AML-193 (cell line): ENCODE measurements at places on chromosomes 7 and 10.

DNA sequence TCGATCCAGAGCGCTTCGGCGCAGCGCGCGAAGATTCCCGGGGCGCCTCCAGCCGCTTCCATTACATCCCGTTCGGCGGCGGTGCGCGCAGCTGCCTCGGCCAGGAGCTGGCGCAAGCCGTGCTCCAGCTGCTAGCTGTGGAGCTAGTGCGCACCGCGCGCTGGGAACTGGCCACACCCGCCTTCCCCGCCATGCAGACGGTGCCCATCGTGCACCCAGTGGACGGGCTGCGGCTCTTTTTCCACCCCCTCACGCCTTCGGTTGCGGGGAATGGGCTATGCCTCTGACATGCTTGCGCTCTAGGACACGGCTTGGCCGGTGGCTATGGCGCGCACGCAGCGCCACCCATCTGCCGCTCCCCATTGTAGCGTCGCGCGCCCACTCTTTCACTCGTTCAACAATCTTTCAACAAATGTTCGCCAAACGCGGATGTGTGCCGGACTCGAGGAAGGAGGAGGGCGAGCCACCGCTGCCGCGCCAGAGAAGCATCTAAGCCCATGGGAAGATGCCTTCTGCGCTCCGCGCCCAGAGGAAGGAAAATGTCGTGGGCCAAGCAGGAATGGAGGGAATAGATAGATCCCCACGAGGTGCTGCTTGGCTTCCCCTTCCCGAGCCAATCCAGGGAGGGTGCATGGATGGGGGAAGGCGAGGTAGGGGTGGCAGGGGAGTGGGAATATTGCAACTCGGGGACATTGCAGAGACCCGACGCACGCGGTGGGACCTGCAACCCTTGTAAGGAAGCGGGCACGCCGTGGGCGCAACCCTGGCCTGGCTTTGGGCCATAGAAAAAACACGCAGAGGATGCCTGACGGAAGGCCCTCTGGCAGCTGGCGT, 5.1 kb upstream of the CYP26A1 start:
- no peak for DNase-seq

DNA sequence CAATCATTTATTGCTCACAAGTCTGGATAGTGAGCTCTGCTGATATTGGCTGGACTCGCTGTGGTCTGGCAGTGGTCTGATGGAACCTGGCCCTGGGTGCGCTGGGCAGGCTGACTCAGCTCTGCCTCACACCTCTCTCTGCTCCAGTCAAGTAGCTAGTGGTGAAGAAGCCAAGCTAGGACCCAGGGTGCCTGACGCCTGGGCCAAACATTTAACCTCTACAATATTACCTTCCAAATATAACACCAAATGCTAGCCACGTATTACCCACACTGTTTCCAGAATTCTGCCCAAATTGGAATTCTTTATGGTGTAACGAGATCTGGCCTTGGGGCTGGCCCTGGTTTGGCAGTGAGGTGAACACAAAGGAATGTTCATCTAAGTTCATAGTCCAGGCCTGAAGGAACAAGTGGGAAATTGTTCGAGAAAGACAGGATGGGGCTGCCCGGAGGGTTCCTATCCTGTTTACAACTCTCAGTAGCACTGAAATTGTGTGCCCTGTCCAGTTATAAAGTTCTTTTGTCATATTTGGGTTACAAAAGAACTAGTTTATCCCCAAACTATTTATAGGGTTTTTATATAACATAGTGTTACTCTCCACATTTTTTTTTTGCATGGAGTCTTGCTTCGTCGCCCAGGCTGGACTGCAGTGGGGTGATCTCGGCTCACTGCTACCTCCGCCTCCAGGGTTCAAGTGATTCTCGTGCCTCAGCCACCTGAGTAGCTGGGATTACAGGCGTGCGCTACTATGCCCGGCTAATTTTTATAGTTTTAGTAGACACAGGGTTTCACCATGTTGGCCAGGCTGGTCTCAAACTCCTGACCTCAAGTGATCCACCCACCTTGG, 16.3 kb downstream of the OR2AE1 start:
- DNase-seq, result no peak

- no peak for DNase-seq
Observed at GRCh38 chr7:935164-935873, 19.2 kb downstream of the ADAP1 start.

DNA sequence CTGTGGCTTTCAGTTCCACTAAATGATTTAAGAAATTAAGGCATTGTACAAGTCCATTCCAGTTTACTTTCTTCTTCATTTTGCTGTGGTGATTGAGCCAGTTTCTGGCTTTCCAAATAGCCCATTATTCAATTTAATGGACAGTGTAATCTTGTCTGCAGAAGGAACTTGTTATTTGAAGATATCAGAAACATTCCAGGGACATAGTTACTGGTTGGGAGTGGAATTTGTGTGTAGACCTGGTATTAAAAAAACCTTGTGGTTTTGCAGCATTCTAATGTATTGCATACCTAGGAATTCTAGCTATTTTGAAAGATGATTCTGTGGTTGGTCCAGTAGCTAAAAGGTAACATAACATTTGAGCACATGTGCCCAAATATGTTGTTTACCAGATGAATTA, 72.2 kb downstream of the MCU start:
- no peak for DNase-seq

DNA sequence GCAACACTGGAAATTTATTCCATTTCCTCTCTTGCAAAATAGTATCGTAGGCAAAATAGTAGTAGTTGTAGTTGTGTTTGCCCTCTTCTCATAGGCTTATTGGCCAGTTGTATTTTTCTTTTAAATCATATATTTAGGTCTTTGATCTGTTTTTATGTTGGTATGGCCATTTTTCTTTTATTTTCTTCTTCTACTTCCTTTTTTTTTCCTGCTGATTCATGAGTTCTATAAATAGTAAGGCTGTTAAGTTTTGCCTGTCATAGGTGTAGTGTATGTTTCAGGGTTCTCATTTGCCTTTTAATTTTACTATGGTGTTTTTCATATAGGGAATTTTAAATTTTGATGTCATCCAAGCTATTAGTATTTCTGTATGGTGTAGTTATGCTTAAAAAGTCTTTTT, 25.4 kb upstream of the MRC1 start:
- no peak for DNase-seq

GRCh38 chr10:30819341-30820181, 190.0 kb upstream of the LYZL2 start:
- no peak for DNase-seq

GRCh38 chr7:28144266-28144665, 36.3 kb downstream of the JAZF1 start:
- no peak for DNase-seq

GRCh38 chr7:159009951-159010350, 134.7 kb downstream of the VIPR2 start:
- no peak for DNase-seq

DNA sequence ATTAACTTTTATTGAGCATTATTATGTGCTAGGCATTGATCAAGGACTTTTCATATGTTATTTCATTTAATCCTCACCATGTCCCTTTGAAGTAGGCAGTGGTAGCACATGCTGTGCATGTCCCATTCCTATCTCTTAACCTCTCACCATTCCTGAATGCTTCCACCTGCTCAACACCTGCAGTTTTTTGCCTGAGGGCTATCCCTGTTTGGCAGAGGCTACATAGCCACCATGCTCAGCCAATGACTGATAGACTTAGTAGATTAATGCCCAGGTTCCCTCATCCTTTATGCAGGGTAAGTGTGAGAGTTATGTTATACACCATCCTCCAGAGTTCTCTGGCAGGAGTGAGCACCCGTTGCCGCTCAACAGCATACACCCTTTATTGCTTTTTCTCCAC, 387.8 kb downstream of the BBS9 start:
- no peak for DNase-seq

GRCh38 chr10:14751014-14751896, 23.4 kb downstream of the FAM107B start:
- no peak for DNase-seq

DNA sequence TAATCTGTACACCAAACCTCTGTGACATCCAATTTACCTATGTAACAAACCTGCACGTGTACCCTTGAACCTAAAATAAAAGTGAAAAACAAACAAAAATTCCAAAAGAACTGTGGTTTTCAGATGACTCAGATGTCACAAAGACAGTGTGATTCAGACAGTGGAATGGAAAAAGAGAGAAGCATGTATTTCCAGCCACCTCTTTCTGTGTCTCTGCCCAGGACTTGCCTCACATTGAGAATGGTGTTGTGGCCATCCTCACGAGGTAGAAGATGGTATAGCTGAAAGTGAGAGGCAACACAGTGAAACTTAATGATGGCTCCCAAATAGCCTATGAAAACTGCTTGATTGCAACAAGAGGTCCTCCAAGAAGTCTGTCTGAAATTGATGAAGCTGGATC, 78.0 kb downstream of the ARL5B start:
- no peak for DNase-seq

DNA sequence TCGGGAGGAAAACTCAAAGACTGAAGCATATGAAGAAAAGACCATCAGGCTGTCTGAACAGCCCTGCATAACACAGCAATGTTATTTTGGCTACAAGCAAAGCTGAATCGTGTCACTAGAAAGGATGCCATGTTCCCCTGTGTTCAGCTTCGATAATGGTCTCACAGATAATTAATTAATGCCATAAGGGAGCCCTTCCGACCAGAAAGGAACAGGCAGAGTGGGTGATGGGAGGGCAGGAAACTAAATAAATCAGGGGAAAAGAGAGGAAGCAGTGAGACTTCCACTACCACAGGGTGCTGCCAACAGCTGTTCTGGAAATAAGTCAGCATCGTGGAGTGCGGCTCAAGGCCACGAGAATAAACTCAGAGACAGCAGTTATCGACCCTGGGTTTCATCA, 3.2 kb downstream of the PTPRN2 start:
- DNase-seq, result no peak

- no peak for DNase-seq
Observed at GRCh38 chr7:95520136-95520535, 34.4 kb downstream of the ASB4 start.

GRCh38 chr7:47786557-47787248, 161.6 kb downstream of the PKD1L1 start:
- no peak for DNase-seq

DNA sequence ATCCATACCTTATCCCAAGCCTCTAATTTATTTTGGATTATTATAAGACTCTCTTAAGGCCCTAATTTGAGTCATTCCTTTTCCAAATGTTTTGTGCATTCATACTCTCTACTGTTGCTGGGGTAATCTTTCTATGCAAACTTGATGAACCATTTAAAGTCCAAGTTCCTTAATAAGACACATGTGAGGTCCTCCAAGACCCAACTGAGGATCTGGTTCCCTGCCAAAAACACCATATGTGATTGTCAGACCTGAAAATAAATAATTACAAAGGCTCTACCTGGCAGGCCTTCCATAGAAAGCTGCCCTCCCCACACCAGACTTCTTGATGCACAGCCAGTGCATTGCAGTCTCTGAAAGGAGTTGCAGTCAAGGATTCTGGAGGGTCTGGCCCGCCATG, 257.9 kb upstream of the AKR1E2 start:
- DNase-seq, result no peak
